ENCODE measurements at places on chromosomes 1 and 21. TPM values are rescaled to one million over a fixed set of nuclear protein-coding genes. Genes with fewer than 3 reads are reported as not detected.

DNA sequence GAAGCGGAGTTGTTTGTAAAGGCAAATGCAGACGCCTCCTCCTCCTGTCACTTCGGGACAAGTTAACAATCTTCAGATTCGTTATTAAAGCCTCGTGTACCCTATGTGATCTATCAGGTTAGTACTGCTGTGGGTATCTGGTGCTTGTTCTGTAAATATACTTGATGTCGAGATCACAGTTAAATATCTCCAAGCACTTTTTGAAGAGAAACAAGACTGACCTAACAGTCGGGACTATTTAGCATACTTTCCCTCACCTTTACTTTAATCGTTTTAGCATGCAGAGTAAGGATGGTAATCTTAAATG lies 710 bp downstream of the KLHL20 start:
- no peak for DNase-seq

DNA sequence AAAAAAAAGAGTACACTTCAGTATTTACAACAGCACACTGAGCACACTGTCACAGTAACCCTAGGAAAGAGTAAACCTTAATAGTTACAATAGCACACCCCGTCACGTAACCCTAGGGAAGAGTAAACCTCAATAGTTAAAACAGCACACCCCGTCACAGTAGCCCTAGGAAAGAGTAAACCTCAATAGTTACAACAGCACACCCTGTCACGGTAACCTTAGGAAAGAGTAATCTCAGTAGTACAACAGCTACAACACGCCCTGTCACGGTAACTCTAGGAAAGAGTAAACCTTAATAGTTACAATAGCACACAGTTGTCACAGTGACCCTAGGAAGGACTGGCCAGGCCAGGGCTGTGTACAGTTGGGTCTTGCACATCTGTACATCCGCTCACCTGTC lies 3.0 kb downstream of the CDK11A start:
- DNase-seq, result no peak

- DNase-seq, result no peak
Observed at GRCh38 chr1:207750631-207751305, 1.1 kb upstream of the CD46 start.

DNA sequence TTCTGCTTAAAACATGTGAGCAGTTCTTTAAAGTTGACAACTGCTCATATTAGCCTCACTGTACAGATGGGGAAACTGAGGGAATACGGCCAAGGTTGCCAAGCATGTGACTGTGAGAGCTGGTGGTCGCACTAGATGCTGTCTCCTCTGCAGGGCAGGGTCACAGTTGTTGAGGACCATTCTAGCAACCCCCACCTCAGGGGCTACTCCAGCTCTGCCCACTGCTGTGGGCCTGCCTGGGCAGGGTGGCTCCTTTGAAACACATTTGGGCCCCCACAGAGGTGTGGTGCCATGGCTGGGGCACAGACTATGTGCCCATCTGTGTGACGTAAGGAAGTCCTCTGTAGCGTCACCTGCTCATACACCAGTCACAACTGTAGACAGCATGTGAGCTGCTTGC lies 779 bp downstream of the THEM5 start:
- no peak for DNase-seq

- peak; percentile 96 for DNase-seq
Observed at GRCh38 chr1:78004719-78005447, at the start of gene DNAJB4. TSS of gene DNAJB4 (plus strand) at chr1:78004939. CDS start at chr1:78005111, 172 bp downstream.

DNA sequence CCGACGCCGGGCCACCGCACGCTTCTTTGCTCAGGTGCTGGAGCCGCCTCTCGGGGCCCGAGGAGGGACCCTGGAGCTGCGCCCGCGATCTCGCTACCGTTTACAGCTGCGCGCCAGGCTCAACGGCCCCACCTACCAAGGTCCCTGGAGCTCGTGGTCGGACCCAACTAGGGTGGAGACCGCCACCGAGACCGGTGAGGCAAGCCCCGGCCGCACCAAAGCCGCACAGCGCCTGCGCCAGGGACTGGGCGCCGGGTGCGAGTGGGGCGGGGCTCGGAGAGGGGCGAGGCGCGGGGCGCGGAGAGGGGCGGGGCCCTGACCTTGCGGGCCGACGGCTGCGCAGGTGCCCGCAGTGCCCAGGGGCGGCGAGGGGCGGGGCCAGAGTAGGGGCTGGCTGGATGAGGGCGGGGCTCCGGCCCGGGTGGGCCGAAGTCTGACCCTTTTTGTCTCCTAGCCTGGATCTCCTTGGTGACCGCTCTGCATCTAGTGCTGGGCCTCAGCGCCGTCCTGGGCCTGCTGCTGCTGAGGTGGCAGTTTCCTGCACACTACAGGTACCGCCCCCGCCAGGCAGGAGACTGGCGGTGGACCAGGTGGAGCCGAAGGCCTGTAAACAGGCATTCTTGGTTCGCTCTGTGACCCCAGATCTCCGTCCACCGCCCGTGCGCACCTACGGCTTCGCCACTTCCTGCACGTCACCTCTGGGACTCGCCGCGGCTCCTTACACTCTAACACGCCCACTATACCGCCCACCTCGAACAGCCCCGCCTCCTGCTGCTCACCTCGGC lies 9.8 kb upstream of the CDC20 start:
- no peak for DNase-seq

DNA sequence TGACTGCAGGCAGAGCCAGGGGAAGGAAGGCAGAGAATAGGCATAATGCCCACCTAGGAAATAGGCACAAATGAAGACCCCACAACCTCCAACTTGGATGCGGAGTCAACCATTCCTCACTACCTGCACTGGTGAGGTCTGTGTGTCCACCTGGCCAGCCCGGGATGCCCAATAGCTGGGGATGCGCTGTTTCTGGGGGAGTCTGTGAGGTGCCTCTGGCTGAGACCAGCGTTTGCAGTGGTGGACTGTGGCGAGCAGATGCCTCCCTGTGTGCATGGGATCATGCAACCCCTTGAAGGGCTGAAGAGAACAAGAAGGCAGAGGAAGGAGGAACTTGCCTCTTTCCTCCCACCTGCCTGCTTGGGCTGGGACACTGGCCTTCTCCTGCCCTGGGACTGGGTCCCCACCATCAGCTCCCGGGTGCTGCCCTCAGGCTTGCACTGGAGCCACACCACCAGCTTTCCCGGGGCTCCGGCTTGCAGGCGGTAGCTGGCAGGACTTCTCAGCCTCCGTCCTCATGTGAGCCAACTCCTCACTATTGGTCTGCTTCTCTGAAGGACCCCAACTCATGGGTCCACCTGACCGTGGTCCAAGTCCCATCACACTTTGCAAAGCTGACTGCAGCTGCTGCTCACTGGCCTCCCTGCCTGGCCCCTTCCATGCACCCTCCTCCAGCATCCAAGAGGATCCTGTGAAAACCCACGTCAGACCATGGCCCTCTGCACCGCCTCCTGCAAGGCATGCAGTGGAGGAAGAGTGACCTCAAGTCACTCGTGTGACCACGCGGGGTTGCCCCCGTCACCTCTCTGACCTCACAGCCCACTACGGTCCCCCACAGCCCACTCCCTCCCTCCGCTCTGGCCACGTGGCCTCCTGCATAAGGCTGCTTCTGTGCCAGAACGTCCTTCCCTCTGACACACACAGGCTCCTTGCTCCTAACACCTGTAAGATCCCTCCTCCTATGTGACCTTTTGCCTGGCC lies 2.7 kb upstream of the PDE9A start:
- no peak for DNase-seq

- no peak for DNase-seq
Observed at GRCh38 chr1:25356848-25357247, 18.7 kb downstream of the TMEM50A start.

DNA sequence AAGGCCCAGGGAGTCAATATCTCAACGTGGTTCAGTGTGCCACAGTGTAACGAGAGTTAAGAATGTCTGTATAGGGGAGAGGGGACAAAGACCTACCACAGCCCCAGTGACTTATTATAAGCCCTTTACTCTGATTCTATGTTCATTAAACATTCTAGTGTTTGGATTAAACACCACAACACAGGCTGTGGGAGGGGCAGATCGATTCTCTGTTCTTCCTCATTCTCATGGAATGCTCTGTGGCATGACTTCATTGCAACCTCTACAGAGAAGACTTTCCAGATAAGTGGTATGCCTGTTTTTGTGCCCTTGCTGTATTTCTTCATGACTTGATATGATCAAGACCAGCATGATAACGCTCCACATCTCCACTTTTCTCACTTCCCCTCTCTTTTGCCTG lies 39.0 kb upstream of the CD5L start:
- DNase-seq, result no peak

GRCh38 chr1:115491298-115492018 lies 150.3 kb upstream of the VANGL1 start:
- no peak for DNase-seq

- DNase-seq, result no peak
Observed at GRCh38 chr1:23745515-23745914, 2.2 kb downstream of the ELOA start.

DNA sequence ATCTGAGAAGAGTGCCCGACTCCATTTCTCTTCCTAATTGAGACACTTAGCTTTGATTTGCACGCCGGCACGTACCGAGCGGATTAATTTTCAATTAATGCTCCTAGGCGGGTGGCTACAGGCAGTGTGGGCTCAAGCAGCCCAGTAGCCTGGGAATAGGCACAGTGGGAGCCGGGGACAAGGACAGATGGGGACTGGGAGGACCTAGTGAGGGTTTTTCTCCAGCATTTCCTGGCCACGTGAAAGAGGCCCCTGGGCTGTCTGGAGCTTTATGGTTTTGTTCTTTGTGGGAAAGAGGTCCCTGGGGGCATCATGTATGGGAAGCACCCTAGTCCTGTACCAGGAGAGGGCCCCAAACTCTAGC lies 78.6 kb upstream of the CSF3R start:
- DNase-seq, result no peak

- DNase-seq, result no peak
Observed at GRCh38 chr1:53412285-53413174, 46.7 kb upstream of the DMRTB1 start.

DNA sequence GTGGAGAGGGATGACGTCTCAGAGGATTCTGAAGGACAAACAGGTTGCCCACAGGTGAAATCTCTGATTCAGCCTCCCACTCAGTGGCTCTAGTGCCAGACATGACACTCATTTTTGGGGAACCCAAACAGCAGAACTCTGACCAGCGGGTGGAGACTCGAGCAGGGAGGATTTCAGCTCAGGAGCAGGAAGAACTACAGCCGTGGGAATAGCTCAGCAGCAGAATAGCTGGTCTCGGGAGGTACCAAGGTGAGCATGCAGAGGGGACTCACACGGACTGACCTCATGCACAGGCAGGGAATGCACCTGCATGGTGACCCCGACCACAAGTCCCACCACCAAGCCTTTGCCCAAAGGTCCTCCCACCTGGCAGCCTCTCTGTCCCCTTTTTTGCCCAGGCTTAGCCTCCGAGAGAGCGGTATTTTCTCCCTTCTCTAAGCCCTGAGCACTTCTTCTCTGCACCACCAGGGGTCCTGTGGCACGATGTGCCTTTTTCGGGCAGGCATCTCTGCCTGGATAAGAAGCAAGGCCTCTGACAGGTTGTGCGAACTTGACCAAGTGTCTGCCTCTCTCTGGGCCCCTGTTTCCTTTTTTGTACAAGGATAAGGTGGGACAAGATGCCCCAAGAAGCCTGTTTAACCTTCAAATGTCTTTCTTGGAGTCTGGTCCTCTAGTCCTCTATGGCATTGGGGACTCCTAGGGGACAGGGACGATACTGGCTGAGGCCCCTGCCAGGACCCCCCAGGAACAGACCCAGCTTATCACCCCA lies 8.8 kb upstream of the FGR start:
- no peak for DNase-seq

GRCh38 chr1:224503161-224504118 lies 68.8 kb upstream of the WDR26 start:
- peak; percentile 72 for DNase-seq

DNA sequence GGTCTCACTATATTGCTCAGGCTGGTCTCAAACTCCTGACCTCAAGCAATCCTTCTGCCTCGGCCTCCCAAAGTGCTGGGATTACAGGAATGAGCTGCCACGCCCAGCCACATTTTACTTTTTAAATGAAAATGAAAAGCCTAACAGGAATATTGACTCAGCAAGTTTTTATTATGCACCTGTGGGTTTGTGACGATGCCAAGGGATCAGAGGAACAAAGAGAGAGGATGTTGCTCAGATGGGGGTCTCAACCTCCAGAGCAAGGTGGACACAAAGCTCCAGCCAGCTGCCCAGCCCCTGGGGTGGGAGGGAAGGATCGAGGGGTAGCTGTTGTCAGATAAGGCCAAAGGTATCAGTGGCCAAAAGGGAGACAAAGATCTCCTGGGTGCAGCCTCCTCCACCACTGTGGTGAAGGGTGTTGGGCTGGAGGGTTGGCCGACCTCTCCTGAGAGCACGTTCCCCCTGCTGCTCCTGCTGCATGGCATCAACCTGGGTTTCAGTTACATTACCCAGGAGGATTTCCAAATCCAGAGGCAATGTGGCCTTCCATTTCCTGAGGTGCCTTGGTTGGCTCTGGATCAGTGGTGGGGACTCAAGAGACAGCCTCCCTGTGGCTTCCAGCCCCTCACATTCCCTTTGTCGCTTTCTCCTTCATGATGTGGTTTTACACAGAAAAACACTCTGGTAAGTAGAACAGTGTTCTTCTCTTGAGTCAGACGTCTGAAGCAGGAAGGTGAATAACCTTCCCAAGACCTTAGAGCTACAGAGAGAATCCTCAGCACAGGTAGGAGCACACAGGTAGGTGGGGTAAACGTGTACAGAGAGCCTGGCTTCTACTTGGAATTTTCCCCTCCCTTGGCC lies 34.2 kb downstream of the ZNF496 start:
- DNase-seq, result no peak

GRCh38 chr1:153936011-153936802 lies 10.3 kb downstream of the DENND4B start:
- DNase-seq, result no peak

GRCh38 chr1:89260566-89261255 lies 11.9 kb downstream of the GBP5 start:
- DNase-seq, result no peak

DNA sequence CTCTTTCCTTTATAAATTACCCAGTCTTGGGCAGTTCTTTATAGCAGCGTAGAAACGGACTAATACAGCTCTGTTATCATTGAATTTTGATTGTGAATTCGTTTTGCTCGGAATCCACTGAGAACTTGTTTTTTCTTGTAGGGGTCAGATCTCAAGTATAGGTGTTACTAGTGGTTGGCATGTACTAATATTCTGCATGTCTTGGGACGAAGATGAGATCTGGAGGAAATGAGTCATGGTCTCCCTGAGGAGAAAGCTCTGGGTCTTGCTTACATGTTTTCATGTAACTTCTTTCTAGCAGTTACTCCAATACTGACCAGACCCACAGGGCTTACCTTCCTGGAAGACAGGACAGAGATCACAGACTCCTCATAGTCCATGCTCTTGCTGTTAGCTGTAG lies 30.3 kb downstream of the ZSCAN20 start:
- DNase-seq, result no peak

- DNase-seq, result no peak
Observed at GRCh38 chr1:206538901-206539640, 31.7 kb downstream of the RASSF5 start.

- DNase-seq, result no peak
Observed at GRCh38 chr21:35995522-35996088, 64.7 kb downstream of the SETD4 start.

The RCOR3 gene
- total RNA-seq, result 13.2 TPM

The RPS27 gene
- total RNA-seq, result 1,559 TPM

The HMCN1 gene
- total RNA-seq, result 10.8 TPM

The CALML6 gene
- total RNA-seq, result 0.14 TPM

The DNAJC16 gene
- total RNA-seq, result 17.4 TPM

The MCOLN3 gene
- not detected for total RNA-seq

The OLFM3 gene
- not detected for total RNA-seq

All from pulmonary artery endothelial cell (primary cell).